ENCODE measurements at places on chromosomes 4 and X. TPM values are rescaled to one million over a fixed set of nuclear protein-coding genes. Genes with fewer than 3 reads are reported as not detected.

DNA sequence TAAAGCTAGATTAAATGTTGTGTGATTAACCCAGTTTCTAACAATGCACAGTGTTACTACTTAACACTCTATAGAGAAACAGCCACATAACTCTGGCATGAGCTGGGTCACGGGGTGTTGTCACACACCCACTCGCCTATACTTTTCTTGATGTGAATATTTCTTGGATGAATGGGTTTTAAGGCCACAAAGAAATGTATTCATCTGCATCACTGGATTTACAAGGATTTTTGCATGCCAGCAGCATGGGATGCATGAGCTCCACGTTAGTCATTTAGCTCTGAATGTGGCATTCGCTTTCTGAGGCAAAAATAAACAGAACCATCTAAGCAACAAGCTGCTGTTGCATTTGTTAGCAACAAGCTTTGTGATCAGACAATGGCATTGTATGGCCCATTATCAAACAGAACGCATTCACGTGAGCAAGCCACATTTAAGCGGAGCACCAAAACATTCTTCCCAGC is 89.7 kb downstream of the LRP2BP start:
- peak; percentile 59 for DNase-seq

DNA sequence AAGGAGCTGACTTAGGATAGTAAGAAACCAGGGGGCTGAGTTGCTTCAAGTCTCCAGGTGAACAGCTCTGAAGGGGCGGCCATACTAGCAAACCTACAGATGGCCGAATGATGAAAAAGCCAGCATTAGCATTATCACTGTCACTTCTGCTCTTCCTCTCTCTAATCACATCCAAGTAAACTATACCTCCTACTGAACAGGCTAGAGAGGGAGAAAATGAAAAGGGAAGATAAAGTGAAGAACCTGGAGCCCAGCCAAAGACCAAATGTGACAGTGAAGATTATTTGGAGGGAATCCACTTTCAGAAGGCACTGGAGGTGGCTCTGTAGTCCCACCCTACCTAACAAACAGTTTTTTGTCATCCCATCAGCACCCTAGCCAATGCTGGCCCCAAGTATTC is 50.4 kb upstream of the PRPS1 start:
- DNase-seq, result no peak

- DNase-seq, result no peak
Measured at GRCh38 chr4:183286590-183287308, 33.3 kb downstream of the CLDN22 start.

DNA sequence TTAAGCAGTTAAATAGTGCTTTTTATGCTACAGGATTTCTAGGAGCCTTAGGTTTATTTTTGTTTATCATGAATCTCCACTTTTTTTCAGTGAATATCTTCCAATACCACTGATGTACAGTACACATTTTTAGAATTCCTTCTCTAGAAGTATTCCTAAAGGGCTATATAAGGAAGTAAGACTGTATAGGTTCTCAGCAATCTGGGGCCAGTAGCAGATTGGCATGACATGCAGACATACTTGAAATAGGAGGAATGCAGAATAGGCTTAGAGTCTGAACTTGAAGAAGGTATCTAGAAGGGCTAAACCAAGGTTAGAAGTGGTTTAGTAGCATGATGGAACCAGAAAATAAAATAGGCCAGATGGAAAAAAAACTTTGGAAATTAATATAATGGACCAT is 29.8 kb downstream of the HEPH start:
- no peak for DNase-seq

Gene SERTM2
- total RNA-seq, result not detected

DNA sequence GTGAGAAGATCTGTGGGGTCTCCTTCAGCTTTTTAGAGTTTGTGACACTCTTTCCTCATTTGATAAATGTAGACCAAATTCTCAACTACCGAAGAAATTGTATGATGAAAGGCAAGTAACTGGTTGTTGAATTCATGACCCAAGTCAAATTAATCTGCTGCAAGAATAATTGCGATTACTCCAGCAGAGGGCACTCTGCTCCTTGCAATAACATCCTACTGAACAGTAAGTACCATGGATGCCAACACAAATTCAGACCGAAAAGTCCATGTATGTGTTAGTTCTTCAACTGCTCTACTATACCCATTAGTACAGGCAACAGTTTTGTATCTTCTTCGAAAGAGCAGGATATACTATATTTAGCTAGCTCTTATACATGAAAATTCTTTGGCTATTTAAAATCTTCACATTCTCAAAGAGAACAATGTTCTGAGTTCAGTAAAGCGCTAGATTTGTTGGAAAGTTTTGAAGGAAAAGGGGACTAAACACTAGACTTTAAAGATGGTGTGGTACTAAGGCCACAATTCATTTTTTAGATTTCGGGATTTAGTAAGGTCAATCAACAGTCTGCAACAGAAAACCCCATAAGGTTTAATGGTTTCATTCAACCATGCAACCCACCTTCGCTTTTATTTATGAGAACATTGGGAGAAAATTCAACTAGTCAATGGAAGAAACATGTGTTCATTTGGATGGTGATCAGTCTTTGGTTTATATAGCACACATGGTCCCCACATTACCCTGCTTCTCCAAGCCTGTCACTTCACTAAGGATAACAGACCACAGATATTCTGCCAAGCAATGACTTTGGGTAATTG is 105.4 kb upstream of the TBC1D9 start:
- DNase-seq, result peak; percentile 52

GRCh38 chrX:3712051-3712869 is 1.2 kb downstream of the PRKX start:
- no peak for DNase-seq

Gene PABPC1L2A
- total RNA-seq, result not detected

- no peak for DNase-seq
Measured at GRCh38 chr4:146142768-146143167, 32.8 kb upstream of the LSM6 start.

Gene DNAAF6
- total RNA-seq, result not detected

DNA sequence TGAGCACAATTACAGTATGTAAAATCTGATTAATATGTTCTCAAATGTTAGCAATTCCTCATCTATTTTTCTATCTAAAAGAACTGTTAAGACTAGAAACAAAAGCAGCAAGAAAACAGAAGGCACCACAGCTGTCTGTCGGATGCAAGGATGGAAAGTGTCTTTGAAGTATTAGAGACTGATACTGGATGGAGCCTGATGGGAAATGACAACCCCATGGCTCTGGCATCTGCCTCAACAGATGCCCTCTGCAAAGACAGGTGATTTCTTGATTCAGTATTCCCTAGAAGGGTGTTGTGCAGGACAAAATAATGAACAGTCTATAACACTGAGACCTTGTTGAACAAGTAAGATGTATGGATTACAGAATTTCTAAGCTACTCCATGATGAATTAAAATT is 19.7 kb downstream of the LRCH2 start:
- no peak for DNase-seq

DNA sequence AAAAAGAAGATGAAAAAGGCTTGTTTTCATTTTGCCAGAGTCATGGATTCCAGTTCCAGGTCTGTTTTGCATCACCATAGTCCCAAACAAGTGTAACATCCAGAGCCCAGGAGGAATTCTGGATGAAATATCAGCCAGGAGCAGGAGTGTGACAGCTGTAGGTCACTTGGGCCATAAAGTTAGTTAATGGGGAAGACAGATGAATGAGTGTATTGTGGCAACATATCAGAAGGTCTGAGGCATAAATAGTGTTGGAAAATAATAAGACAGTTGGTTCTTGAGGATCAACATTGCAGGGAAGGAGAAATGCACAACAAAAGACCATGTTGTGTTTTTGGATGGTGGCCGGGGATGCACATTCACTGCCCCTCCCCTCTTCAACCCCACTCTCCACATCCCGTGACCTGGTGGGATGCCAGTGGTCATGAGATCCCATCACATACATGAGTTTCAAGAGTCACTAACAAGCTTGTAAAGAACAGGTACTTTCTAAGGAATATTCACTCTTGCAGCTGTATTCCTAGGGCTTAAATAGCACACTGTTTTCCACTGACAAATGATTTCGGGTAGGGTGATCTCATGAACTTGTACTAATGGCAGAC is 83.1 kb upstream of the IGFBP7 start:
- no peak for DNase-seq

Gene NR3C2
- 1.5 TPM for total RNA-seq

GRCh38 chr4:88166608-88167007 is 8.2 kb upstream of the ABCG2 start:
- no peak for DNase-seq

- no peak for DNase-seq
Measured at GRCh38 chrX:80876877-80877276, 67.2 kb upstream of the BRWD3 start.

- no peak for DNase-seq
Measured at GRCh38 chrX:79263550-79263949, 103.6 kb downstream of the ITM2A start.

GRCh38 chr4:11073621-11074051 is 355.1 kb downstream of the HS3ST1 start:
- DNase-seq, result no peak

- DNase-seq, result no peak
Measured at GRCh38 chr4:57051095-57051494, 59.1 kb downstream of the IGFBP7 start.

Gene ACOX3
- 16.0 TPM for total RNA-seq

GRCh38 chr4:169184236-169184635 is 86.5 kb downstream of the SH3RF1 start:
- no peak for DNase-seq

DNA sequence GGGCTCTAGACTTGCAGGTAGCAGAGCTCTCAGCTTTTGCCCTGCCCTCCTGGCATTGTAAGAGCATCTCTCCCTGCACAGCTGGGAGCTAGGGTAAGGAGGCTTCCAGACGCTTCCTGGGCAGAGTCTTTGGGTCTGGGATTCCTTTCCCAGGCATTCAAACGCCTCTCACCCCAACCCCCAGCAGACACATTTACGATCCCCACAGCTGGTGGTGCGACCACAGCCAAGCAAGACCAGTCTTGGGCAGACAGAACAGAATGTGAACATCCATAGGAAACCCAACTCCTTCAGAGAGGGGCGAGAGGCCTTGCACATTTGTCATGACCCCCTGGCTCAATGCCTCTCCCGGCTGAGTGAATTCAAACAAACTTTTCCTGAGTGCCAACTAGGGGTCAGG is 38.1 kb upstream of the CD99L2 start:
- no peak for DNase-seq

All from epithelial cell of proximal tubule (primary cell).